Thoracic aorta (tissue), 2 donors: ENCODE measurements at places on chromosomes 2 and 18.

DNA sequence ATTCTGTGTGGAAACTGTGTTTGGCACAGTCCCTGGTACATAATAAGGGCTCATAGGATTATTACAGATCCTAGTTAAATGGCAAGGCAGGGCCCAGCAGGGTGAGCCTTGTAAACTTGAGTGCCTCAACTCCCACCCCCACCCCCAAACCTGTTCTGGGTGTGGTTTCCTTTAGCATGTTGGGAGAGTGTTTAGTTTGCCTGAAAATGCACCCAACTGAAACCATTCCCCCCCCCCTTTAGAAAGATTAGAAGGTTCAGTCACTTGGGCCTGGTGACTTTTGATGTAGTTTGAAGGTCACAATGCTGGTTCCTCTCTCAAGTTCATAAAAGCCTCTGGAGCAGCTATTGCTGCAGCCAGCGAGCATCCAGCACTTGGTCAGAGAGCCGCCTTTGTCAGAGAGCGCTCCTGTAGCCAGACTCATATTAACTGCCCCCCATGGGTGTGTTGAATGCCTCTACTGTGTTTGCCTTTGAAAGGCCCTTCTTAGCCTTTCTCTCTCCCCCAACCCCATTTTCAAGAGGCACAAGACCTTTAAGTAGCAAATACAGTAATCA is 113.7 kb downstream of the SPTBN1 start:
- no peak for DNase-seq

DNA sequence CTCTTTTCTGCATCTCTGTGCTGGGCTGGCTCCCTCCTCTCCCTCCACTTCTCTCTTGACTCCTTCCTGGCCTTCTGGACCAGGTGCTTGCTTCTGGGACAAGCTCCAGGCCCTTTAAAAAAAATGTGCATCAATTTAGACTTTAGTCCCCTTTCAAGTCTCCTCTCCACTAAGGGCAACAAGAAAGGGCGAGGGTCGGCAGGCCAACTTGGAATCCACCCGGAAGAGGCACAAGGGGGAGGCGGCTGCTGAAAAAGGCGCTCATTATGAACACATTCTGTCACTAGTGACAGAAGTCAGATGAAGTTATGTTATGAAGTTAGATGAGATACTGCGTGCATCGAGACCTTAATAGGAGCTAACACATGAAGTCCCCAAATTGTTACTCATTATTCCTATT is 13.6 kb upstream of the RHOB start:
- no peak for DNase-seq

- DNase-seq: no peak
These were observed 17.9 kb downstream of the NRXN1 start for GRCh38 chr2:51013933-51014526.

GRCh38 chr2:153476491-153476815 is 2.1 kb downstream of the RPRM start:
- no peak for DNase-seq

DNA sequence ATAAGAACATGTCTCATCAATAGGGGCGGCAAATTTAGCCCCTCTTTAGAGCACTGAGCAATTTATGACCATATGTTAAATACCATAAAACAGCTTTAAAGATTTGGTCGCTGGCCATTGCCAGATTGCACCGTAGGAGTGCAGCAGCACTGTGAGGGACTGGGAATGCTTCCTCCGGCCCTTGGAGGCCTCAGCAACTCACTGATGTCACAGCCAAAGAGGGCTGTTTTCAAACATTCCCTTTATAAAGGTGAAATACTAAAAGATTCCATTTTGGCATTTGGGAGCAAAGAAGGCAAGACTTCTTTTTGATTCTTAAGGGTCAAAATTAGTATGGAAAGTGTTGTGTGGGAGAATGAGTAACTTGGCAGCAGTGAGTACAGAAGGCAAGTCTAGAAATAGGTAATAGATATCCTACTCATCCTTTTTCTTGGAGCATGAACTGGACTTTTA is 63.7 kb downstream of the BABAM2 start:
- DNase-seq: no peak

- no peak for DNase-seq
These were observed 13.8 kb downstream of the EHD3 start for GRCh38 chr2:31247711-31248110.

DNA sequence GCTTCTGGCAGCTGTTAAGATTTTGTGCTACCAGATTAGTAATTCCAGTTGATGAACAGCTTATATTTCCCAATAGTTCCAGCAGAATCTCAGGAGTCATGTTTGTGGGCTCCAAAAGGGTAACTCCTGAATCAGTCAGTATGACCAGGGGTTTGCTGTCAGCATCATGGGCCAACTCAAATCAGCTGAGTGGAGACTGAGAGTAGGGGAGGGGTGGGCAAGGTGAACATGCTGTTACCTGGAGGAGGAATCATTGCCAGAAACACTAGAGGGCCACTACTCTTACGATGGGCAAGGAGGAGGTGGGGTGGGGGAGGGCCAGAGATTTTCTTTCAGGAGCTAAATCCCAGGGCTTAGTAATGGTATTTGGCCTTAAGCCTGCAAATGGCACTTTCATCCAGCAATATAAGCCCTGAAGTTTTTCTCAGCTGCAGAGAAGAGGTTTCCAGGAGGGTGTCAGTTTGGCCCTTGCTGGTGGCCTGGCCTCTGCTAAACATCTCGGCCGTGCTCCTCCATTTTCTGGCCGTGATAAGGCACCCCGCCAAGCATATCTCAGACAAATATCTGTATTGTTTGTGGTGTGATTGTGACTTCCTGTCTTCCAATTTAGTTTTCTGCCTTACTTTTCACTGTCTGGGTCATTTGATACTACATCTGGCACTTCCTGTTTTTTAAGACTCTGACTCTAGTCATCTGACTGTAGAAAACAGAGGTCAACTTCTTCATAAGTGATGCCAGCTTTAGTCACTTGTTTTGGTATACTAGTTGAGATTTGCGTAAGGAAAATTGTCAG is 120.5 kb upstream of the CXCR4 start:
- DNase-seq: no peak

DNA sequence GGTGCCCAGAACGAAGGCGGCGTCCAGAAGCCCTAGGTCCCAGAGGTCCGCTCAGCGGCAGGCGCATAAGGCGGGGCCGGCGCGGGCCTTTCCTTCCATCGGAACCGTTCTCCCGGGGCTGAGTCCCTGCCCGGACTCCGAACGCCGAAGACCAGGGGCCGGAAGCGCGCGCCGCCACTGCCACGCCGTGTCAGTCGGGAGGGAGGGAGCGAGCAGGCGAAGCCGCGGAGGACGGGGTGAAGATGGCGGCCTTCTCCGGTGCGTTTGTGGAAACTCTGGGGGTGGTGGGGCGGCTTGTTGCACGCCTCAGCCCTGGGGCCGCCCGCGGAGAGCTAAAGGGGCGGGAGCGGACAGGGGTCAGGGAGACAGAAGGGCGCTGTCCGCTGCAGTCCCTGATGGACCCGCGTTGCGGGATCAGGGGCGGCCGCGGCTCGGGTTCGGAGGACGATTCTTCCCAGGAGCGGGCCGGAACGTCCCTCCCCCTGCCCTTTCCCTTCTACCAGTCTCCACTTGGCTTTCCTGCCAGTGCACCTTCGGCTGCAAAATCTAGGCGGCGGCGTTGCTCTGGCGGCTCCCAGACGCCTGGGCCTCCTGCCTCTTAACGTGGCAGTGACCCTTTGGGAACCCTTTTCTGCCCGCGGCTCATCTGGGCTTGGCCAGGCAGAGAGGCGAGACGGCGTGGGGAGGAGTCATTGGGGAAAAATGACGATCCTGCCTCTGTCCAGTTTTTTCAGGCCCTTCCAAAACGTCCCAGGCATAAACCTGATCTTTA is at the start of gene DDX1:
TSS of gene DDX1 (plus strand) at position 177 of the 772 bp plus-strand sequence. CDS start at position 243, 66 bp downstream.
- DNase-seq: peak; percentile 35

DNA sequence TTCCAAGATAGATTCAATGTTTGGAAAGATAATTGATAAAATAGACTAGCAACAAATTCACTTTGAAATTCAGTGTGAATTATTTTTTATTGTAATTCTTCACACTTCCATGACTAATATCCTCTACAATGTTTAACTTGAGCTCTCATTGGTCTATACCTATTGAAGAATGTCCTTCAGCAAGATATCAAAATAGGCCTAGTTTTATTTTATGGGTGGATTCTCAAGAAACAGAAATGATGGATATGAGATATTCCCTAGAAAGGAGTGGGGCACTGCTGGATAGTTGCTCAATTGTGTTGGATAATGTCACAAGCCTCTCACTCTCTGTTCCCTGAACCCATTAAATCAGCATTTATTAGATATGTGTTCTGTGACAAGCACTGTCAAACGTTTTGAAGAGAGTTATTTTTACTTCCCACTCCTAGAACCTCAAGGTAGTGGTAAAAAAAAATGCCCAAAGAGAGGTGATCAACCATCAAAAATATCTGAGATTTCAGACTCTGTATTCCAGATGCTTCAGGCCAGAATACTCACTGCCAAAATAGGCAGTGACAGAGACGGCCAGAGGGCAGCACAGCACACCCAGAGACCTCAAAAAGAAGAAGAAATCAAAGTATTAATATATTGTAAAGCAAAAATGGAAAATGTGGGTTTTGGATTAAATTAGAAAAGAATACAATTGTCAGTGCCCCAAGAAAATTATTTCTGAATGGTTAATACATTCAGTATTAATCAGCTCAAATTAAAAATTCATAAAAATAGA is 87.5 kb downstream of the TRIB2 start:
- DNase-seq: no peak

- peak; percentile 38 for DNase-seq
These were observed 48.2 kb downstream of the TWIST2 start for GRCh38 chr2:238895891-238896600.

DNA sequence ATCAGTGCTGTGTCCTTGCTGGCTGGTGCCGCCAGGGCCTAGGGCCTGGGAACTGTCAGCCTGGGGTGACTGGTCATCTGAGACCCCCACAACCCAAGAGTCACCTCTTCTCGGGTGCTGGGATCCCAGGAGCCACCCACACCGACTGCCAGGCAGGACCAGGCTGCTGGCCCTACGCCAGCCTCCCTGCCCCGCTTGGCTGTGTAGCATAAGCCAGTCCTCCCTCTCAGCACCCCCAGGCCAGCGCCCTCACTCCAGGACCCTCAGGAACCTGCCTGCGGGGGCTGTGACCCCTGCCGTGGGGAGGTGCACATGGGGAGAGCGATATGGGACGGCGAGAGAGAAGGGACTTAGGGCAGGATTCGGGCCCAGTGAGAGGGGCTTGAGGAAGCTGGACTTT is 9.5 kb downstream of the ARHGEF4 start:
- DNase-seq: no peak

GRCh38 chr2:26875065-26875634 is 27.2 kb downstream of the DPYSL5 start:
- DNase-seq: no peak

- no peak for DNase-seq
These were observed 803 bp upstream of the DES start for GRCh38 chr2:219417374-219417773.

DNA sequence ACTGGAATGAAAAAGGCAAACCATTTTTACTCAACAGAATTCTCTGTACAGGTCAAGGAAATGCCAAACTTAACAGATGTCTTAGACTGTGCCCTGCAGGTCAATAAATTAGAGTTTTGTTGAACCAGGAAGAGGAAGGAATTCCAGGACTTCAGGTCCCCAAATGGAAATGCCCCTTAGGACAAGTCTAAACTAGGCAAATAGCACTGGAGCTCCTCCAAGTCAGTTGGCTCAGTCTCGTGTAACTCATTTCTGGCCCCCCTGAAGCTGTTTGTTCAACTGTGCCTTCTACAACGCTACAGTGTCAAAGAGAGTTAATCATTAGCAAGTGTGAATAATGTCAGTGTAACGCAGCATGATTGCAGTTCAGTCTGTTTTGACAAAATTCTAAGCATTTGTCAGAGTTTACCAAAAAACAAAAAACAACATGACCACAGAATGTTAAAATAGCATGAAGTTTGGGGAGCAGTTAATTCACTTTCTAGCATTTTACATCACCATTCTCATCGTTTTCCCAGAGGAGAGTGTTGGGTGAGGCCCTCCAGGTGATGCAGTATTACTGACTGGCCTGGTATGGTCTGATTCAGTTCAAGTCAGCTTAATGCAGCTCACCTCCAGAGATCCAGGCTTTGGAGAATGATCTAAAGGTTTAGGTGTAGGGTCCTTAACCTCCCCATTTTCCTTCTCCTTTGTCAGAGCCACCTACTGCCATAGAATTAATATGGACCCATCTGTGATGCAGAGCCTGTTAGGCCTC is 108.1 kb downstream of the AQP4 start:
- no peak for DNase-seq

GRCh38 chr2:32887125-32887524 is 59.6 kb upstream of the LTBP1 start:
- DNase-seq: no peak

GRCh38 chr2:240197462-240198139 is 57.1 kb upstream of the OTOS start:
- no peak for DNase-seq

DNA sequence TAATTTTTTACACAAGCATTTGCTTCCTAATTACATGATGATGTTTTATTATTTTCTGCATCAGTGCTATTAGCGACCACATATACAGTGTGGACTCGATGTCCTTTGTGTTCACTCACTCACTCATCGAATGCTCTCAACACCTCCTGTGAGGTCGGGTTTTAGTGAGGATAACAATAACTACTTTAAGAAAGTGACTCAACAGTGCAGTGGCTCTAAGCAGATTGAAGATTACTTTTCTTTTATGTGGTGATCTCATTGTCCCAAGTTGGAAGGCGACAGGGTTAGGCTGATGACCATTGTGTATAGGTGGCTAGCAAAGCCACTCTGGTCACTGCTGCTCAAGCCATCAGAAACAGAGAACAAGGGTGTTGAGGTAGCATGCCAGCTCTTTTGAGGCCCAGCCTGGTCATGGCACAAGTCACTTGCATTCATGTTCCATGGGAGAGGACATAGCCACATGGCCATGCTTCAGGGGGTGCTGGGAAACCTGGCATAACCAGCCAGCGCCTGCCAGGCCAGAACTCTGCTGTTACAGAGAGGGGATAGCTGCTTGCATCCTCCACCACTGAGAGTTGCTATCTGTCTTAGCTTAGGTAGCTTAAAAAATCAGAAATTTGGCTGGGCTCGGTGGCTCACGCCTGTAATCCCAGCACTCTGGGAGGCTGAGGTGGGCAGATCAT is 60.4 kb downstream of the PDCL3 start:
- no peak for DNase-seq
